SW480 (cell line): ENCODE measurements at places on chromosomes 2 and 18.

- no peak for DNase-seq
These were observed 344.7 kb upstream of the SYT4 start for GRCh38 chr18:43622024-43622423.

DNA sequence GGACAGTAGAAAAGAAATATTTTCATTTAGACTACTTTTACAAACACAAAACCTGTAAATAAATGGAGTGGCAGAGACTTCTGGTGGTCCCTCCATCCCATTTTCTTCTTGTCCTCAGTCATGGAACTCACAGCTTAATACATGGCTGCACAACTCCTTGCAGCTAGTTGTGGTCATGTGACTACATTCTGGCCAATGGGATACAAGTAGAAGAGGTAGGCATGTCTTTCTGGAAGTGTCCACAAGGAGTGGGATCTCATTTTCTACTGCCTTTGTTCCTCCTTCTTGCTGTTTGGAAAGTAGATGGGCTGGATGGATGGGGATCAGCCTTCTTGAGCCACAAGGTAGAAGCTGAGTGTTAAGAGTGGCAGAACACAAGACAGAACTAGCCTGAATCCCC is 555.8 kb downstream of the SATB2 start:
- no peak for DNase-seq

DNA sequence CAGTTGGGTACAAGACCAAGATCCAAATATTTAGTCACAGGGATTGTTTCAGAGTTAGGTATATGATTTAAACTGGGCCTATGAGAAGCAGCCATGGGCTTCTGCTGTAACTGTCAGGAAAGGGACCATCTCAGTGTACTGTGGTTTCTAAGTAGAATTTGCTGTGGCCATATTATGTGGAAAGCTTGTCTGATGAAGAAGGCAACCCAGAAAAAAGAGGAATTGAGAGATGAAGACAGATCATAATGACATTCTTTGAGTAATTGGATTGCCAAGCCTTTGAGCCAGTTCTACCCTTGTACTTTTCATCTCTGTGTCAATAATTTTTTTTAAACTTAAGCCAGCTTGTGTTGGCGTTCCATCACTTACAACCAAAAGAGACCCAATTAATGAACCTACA is 259.6 kb downstream of the NUP35 start:
- DNase-seq, result no peak

- no peak for DNase-seq
These were observed 486.4 kb downstream of the DSC3 start for GRCh38 chr18:30556112-30556511.

DNA sequence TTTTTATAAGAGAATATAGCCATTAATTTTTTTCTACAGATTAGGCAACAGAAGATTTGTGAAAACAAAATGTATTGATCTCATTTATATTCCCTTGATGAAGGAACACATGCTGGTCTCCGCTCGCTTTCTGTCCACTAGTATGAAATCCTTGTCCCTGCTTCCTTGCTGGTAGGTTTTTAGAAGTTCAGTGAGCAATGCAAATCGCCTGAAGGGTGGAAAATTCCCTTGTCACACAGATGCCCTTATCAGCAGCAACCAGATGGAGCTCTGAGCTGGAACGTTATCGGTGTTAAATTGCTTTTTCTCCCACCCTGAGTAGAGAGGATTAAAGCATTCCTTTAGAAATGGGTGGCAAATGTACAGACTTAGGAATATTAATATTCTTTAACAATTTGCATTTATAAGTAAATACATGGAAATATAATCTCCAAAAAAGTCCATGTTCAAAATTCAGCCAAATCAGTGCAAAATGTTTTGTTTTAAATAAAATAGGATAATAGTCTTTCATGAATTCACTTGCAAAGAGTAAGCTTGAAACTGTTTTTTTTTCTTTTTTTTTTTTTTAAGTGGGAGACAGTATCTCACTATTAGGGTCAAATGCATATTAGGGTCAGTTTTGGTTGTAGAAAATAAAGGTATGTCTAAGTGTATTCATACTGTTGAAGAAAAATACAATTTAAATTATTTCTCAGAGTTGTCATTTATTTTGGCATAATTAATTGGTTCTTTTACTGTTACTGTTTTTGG is 164.0 kb upstream of the MYO3B start:
- DNase-seq, result no peak
